ENCODE measurements at places on chromosomes 5 and 9. TPM values are rescaled to one million over a fixed set of nuclear protein-coding genes. Genes with fewer than 3 reads are reported as not detected.
A peak's percentile ranks its signal among the peaks of the same experiment; 100 is the strongest.

Gene PCDHAC1
- total RNA-seq = 3.1 TPM

Gene SLC27A6
- total RNA-seq = 1.1 TPM

Gene BTNL8
- not detected for total RNA-seq

GRCh38 chr5:88746438-88746882 is 136.5 kb downstream of the MEF2C start:
- no peak for DNase-seq

DNA sequence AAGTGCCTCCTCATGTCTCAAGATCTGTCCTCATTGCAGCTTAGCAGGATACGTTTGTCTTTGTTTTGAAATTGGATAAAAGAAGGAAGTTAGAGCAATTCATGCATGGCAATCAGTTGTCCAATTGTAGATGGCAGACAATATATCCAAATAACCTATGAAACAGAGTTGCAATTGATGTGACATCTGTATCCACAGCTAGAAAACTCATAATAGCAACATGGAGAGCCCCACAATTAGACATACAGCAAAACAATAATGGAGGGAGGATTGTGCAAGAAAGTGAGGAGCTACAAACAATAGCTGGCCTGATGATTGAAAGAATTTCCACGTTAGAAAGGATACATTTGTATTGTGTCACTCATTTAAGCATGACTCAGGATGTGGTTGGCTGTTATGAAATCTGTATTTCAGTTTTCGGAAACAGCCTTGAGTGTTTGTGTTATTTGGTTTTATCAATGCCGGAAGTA is 132.0 kb downstream of the FAM174A start:
- DNase-seq = no peak

DNA sequence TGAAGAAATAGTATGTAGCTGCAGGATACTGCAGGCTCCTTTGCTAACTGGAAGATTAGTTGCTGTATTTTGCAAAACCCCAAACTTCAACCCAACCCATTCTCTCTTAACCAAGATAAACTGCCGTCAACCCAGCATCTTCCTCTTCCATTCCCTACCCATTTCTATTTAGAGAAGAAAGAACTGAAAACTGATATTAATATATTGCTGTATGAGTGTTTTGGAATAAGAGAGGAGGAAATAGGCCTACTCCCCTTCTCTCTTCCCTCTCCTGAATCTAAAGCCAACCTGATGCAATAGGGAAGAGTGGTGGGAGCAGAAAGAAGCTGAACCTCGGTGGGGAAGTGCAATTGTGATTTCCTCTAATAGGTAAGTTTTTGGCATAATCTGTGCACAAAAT is 83.7 kb downstream of the TMEM215 start:
- no peak for DNase-seq

GRCh38 chr9:106981396-106982287 is 118.7 kb downstream of the ZNF462 start:
- DNase-seq = no peak

DNA sequence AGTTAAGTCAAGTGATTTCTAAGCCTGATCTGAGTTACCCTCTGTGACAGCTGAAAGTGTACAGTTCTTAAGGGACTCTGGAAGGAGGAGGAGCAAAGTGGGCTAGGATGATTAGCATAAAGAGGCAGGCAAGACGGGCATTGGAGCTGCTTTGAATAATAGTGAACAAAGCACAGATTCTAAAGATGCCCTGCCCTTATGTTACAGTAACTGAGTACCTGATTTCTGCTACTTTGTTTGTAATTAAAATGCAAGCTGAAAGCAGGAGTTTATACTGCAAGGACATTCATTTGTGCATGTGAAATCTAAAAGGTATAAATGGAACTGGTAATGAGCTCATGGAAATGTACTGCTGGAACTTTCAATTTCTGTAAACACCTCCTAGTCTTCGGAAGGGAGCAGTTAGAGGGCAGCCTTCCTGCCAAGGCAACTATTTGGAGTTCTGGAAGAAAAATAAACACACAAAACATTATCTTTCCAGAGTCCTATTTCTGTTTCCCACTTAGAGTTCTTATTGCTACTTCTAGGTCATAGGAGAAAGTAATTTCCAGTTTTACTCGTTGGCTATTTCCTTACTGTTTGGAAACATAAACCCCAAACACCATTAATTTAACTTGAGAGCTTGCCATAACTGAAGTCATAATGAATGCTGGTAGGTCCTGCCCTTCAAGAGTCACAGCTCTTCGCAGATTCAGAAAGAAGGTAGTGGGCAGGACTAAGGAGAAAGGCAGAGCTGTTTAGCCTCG is at the start of gene RANBP3L:
TSS of gene RANBP3L (minus strand) at position 45 of the 746 bp plus-strand sequence. CDS start 486 bp downstream, outside the sequence.
- DNase-seq = peak; percentile 28

GRCh38 chr9:2925016-2925415 is 81.1 kb upstream of the PUM3 start:
- DNase-seq = no peak

- DNase-seq = no peak
Observed at GRCh38 chr9:35666549-35666948, 1.6 kb upstream of the ARHGEF39 start.

DNA sequence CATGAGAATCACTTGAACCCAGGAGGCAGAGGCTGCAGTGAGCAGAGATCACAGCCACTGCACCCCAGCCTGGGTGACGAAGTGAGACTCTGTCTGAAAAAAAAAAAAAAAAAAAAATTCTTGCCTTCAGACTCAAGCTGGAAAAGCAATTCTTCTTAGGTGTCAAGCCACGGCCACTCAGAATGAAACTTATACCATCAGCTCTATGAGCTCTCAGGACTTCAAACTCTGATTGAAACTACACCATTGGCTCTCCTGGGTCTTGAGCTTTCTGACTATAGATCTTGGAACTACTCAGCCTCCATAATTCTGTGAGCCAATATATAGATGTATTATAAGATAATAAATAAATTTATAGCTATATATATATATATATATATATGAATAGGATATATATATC is 12.9 kb upstream of the FGF10 start:
- DNase-seq = no peak
